Hindlimb muscle (tissue), 1 donor: ENCODE measurements at places on chromosomes 6 and 20.
A peak's percentile ranks its signal among the peaks of the same experiment; 100 is the strongest.

GRCh38 chr6:158868890-158869825, 50.0 kb upstream of the EZR start:
- peak; percentile 82 for DNase-seq

DNA sequence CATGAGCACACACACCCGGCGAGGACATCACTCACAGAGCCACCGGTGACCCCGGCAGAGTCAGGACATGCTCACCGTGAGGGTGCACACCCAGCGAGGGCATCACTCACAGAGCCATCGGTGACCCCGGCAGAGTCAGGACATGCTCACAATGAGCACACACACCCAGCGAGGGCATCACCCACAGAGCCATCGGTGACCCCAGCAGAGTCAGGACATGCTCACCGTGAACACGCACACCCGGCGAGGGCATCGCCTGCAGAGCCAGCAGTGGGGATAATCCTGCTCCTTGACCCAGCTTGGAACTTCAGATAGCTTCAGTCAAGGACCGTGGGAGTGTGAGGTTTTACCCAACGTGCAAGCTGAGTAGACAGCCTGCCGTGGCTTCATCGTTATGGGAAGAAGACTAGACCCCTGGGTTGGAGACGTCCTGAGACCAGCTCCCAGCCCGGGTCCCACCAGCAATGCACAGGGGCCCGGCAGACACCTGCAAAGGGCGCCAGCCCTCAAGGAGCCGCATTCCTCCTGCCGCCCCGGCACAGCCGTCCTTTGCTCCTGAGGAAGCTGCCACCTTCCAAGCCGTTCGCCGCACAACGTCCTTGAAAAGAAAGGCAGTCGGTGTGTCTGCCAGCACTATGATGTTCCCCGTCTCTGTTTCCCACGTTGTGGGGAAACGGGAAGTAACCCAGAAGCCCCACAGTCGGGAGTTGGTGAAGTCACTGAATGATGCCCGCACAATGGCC, 192.3 kb downstream of the DLL1 start:
- DNase-seq: no peak

GRCh38 chr20:63129991-63130657, 85.8 kb downstream of the YTHDF1 start:
- DNase-seq: no peak

GRCh38 chr6:118771253-118771652, 119.9 kb upstream of the CEP85L start:
- no peak for DNase-seq

GRCh38 chr20:44204156-44204831, 6.3 kb downstream of the OSER1 start:
- DNase-seq: no peak

- no peak for DNase-seq
Measured at GRCh38 chr6:14466278-14466677, 348.7 kb downstream of the CD83 start.

- no peak for DNase-seq
Measured at GRCh38 chr6:24882295-24882694, 53.5 kb downstream of the RIPOR2 start.

- DNase-seq: no peak
Measured at GRCh38 chr20:62778601-62779416, 17.5 kb upstream of the MRGBP start.

DNA sequence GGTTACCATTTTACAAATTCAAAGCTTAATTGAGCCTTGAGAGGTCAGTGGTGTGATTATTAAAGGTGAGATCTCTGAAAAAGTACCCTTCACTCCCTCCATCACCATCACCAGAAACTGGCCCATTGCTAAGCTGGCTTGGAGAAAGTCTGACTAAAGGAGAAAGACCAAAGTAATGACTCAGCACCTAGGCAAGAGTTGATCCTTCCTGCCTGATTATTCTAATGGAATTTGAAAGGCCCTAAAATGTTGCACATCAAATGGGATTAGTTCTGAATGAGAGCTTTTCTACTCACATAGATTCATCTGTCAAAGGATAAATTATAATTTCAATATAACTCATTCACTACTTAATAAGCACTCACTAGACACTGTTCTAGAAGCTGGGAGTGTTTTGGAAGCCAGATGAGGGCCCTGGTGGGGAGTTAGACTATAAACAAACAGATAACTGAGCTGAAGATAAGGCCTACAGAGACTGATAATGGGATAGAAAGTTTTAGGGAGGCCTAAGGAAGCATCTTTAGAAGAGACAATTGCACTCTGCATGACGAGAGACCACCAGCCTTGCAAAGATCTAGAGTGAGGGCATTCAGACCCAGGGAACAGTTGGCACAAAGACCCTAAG, 366.7 kb downstream of the SYNE1 start:
- DNase-seq: no peak

GRCh38 chr6:63804381-63804956, 168.9 kb downstream of the PHF3 start:
- no peak for DNase-seq

GRCh38 chr6:111468329-111469012, 14.5 kb downstream of the REV3L start:
- no peak for DNase-seq

DNA sequence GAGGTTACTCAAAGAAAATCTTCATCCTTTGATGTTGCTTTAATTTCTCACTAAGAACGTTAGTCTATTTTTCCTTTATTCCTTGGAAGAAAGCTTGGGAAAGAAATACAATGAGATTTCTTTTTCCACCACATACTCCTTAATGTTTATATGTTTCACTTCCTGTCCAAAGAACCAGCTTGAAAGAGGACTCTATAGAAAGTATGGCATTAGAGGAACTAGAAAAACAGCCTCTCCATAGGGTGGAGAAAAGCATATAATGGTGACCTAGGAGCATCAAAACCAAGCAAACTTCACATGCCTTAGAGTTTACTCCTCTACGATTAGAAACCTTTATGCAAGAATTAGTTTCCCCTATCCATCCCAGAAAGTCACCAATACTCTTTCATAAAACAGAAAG, 131.1 kb downstream of the OPRM1 start:
- DNase-seq: no peak

DNA sequence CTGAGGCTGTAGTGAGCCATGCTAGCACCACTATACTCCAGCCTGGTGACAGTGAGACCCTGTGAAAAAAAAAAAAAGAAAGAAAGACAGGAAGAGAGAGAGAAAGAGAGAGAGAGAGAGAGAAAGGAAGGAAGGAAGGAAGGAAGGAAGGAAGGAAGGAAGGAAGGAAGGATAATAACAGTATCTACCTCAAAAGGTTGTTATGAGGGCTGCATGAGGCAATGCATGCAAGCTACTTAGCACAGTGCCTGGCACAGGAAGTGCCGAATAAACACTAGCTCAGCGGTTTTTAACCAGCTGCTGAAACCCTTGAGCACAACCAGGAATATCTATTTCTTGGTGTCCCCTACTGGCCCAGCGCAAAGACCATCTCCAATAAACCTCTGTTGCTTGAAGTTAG, 62.3 kb upstream of the TBC1D7 start:
- DNase-seq: no peak

- DNase-seq: no peak
Measured at GRCh38 chr6:68447112-68447511, 188.0 kb upstream of the ADGRB3 start.

GRCh38 chr6:80280262-80281010, 174.0 kb downstream of the BCKDHB start:
- no peak for DNase-seq

DNA sequence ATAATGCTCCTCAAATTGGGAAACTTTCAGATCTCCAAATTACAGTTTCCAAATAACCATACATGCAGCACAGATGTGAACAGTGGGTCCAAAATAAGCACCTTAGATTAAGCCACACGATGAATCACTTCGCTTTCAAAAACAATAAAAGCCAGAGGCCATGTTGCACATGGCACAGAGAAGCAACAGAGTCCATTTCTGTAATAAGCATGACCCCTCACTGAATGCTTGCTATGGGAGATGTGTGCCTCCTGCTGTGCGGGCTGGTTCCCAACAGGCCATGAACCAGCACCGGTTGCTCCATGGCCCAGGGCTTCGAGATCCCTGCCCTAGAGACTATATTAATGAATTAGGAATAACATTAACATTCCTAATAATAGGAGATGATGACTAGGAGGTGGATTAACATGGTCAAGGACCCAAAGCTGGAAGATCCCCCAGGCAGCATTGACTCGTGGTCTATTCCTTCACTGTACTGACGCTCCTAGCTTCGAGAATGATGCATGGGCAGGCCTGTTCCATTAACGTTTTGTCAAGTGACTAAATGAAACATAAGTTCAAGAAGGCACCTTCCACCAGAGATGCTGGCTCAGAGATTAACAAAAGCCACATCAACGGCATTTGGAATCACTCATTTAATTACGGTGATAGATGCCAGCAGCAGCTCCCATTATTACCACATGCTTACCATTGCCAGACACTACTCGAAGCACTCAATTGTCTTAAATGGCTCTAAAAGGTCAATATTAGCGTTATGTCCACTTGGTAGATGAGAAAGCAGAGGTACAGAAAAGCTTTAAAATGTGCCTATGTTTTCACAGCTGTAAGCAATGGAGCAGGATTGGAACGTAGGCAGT, 470.6 kb upstream of the AGPAT4 start:
- DNase-seq: no peak

- DNase-seq: no peak
Measured at GRCh38 chr6:157173776-157174175, 149.5 kb downstream of the TMEM242 start.

- DNase-seq: no peak
Measured at GRCh38 chr6:71392276-71392675, 103.7 kb downstream of the OGFRL1 start.

DNA sequence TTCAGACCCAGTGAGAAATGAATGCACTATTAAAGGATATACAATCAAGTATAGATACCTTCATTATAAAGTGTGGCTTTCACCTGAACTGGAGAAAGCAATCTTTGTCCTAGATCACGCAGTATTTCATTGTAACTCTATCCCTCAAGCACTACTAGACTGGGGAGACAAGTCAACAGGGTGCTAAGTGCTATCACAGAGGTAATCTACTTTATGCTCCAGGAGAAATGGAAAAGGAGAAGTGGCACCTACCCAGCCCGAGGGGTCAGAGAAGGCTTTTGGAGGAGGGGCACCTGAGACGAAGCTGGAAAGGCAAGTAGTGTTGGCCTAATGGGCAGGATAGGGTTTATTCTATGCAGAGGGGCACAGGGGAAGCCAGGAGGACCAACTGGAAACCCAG, 17.1 kb downstream of the ZHX3 start:
- no peak for DNase-seq

DNA sequence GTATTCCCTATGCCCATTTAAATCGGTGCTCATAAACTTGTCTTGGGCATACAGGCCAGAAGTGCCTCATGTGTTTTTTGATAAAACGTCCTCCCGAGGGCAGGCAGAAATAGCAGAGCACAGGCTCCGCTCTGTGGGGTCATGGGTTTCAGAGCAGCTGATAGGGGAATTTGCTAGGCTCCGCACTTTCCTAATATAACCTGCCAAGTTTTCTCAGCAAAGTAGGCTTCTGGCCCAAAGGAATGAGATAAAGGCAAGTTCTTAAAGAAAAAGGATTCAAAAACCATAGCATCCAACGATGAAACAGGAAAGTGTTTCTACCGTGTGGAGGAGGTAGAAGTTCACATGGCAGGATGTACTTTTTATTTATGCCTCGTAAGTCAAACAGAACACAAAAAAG, 69.8 kb upstream of the RALGAPA2 start:
- DNase-seq: peak; percentile 66

GRCh38 chr20:61350500-61351250, 98.6 kb downstream of the CDH4 start:
- DNase-seq: no peak

DNA sequence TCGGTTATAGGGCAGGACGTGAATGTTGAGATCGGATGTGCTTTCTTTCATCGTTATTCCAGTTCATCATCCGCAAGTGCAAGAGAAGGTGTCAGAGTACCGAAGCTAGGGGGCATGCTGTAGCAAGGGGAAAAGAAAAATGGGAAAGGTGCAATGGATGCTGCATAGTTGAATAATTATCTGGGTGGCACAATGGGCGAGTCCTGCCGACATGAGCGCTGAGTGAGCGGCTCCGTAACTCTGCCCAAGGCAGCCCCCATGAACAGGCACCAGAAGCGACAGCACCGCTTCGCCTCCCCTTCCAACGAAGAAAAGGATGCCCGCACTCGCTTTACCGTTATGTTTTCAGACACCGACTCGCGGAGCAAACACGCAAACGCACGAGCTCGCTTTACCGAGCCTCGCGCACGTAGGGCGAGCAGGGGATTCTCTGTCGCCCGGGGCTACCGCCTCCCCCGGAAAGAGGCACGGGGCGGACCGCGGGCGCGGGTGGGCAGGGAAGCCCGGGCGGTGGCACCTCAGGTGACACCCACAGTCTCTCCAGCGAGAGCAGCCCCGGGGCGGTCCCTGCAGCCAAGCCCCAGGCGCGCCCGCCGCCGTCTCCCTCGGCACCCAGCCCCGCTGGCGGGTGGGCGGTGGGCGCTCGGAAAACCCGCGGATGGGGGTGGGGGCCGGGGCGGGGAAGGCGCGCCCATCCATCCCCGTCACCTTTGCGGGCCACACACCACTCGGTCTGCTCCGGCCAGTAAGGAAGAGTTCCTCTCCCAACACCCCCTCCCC, 654 bp downstream of the WASF1 start:
- DNase-seq: peak; percentile 55

- no peak for DNase-seq
Measured at GRCh38 chr20:18252597-18253451, 35.5 kb upstream of the ZNF133 start.

GRCh38 chr6:41691426-41692079, 43.9 kb downstream of the TFEB start:
- DNase-seq: no peak

DNA sequence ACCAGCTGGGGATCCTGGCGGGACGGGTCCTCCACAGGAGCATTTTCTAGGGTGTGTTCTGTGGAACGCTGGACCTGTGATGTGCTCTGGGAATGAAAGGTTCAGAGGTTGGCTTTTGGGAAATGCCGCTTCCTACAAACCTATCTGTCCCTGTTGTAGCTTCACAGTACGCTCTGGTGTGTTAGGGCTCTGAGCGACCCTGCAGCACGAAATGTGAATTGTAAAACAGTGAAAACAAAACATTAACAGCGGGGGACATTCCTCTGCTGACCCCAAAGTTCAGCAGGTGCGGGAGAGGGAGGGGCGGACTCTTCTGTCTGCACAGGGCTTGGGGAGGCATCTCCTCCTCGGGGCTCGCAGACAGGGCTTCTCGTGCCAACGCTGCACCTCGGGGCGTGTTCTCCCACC, 155.9 kb downstream of the NRN1 start:
- DNase-seq: no peak

DNA sequence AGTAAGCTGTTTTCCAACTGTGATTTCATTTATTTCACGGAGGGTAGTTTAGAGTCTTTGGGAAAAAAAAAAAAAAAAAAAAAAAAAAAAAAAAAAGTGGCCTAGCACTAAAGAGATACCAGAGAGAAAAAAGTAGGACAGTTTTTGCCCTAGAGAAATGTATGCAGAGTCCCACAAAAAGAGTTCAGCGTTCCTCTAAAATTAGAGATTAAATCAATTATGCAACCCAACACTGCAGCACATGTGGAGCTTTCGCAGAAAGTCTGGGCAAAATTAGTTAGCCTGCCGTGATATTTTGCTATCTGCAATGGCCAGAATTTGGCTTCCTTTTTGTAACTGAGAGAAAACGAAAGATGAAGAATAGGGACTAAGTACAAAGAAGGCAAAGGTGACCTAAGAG, 309.8 kb downstream of the PKHD1 start:
- DNase-seq: no peak

GRCh38 chr6:106591111-106591825, 38.0 kb downstream of the RTN4IP1 start:
- no peak for DNase-seq
